ENCODE measurements at places on chromosomes 5 and 9.

GRCh38 chr5:69011910-69012309 is 81.9 kb upstream of the SLC30A5 start:
- no peak for DNase-seq

- no peak for DNase-seq
Observed at GRCh38 chr5:14025569-14026286, 81.2 kb upstream of the DNAH5 start.

DNA sequence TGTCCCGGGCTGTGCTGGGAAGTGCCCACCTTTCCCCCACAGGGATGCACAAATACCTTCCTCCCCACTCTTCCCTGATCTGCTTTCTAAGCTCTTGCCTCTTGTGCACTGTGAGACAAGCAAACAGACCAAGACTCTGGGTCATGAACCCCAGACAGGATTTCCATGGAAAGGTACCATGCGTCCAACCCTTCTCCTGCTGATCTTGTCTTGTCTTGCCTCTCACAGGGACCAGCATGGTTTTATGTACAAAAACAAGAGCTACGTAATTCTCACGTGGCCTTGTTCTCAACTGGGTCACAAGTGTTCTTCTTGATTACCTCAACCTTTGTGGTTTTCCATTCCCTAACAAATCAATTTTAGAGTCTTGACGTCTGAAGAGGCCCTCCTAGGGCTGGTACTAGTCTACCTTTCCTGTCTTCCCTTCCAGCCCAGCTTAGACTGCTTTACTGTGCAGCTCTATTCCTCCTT is 176.5 kb upstream of the MAP3K1 start:
- DNase-seq, result no peak

DNA sequence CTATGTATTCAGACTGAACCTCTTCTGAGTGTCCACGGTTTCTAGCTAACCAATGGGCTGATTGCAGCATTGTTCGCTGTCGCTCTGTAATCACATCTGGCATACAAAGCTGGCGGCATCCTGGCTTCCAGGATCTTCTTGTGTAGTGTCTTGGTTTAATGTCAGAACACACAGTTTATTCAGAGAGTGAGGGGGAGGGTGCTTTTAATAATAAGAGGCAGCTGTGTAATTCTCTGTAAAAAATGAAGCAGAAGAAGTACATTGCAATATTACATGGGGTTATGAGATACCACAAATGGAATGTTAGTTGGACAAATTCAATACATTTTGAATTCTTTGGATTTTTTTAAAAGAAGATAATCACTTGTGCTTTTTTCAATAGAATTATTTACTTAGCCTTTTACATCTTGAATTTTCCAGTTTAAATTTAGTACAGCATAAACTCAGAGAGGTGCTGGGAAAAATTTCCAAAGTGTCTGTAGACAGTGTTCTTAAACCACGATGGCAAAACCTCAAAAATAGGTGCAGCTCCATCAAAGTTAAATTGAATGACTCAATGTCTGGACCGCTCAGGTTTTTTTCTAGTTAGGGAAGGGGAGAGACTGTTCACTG is 206.0 kb downstream of the PCSK1 start:
- no peak for DNase-seq

DNA sequence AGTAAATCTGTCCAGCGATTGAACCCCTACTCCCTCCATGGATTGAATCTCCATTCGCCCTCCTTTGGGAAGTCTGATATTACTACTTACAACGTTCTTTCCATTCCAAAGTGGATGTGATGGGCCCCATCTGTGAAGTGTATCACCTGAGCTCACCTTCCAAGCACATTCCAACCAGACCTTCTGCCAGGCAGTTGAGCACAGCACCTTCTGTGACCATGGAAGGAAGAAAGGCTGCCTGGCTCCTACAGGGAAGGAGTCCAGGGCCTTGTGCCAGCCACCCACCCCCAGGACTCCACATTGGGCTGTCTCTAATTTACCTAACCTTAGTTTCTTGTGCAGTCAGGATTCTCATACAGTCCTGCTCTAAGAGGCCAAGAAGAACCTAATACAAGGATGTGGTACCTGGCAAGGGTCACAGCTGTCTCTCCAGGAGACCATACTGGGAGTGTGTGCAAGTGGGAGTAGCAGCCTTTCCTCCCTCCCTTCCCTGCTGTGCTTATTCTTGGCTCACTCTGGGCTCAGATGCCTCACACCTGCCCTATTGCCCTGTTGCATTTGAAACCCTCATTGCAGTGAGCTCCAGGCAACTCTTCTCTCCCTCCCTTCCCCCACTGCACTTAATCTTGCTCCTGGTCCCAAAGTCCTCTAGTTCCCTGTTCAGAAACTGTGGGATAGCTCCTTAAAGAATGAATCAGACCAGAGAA is 116.1 kb downstream of the NRG2 start:
- peak; percentile 26 for DNase-seq

DNA sequence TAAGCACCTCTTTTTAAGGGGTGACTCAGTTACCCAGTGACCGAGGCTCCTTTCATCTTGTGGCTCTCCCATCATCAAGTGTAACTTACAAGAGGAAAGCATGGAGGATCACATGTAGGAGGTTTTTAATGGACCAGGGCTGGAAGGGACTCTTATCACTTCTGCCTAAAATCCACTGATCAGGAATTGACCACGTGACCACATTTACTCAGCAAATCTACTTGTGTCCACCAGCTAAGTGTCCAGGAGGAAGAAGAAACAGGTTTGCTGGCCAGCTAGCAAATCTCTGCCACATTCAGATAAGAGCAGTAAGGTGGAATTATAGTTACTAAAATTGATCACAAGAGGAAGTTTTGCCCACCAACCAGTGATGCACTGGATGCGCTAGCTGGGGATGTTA is 486.0 kb downstream of the ENC1 start:
- DNase-seq, result no peak

DNA sequence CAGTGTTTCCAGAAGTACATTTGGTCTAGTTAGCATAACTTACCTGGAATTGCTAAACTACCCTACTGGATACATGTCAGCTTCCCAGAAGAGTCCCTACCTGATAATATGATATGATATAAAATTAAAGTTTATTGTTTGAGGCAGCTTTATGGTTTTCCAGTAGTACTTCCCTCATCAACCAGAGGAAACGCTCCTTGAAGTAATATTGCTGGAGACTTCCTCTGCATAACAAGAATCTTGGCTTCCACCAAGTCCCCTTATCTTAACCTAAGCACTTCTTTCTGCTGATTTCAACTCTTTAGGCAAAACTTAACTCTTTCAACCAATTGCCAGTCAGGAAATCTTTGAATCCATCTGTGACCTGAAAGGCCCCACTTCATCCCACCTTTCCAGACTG is 214.3 kb upstream of the PTGER4 start:
- no peak for DNase-seq

DNA sequence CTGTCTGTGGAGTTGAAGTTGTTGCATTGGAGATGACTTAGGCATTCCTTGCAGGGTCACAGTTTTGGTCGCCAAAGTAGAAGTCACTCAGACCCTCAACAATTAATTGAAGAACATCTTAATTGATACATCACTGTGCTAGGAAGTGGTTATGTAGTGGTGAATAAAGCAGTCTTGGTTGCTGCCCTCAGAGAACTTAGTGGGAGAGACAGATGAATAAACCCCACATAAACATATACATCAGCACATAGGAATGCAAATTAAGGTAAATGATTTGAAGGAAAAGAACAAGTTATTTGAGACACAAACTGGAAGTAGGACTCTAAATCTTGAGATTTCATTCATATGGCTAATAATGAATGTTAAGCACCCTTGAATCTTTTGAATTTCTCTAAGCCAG is 25.7 kb downstream of the FAM174A start:
- no peak for DNase-seq

- DNase-seq, result no peak
Observed at GRCh38 chr9:16405421-16405820, 465.0 kb downstream of the BNC2 start.

- no peak for DNase-seq
Observed at GRCh38 chr5:132952829-132953228, 10.6 kb downstream of the AFF4 start.

GRCh38 chr5:109852371-109853155 is 162.8 kb downstream of the MAN2A1 start:
- DNase-seq, result no peak

DNA sequence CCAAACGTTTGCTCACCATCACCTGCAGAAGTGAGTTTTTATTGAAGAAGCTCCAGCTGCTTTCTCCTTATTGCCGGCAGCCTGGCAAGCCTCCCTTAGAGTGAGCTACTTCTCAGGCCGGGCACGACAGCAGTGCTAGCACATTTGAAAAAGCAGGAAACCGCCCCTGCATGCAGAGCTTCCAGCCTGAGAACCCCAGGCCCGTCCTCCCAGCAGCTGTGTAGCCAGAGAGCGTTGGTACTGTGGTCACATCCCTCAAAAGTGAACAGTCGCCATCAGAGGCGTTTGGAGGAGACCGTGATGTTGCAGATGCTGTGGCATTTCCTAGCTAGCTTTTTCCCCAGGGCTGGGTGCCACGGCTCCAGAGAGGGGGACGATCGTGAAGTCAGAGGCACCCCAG is 23.5 kb downstream of the SLC25A25 start:
- DNase-seq, result no peak

GRCh38 chr9:68654075-68654474 is 51.0 kb upstream of the PIP5K1B start:
- DNase-seq, result no peak

- no peak for DNase-seq
Observed at GRCh38 chr5:76401801-76402250, 1.3 kb upstream of the IQGAP2 start.

DNA sequence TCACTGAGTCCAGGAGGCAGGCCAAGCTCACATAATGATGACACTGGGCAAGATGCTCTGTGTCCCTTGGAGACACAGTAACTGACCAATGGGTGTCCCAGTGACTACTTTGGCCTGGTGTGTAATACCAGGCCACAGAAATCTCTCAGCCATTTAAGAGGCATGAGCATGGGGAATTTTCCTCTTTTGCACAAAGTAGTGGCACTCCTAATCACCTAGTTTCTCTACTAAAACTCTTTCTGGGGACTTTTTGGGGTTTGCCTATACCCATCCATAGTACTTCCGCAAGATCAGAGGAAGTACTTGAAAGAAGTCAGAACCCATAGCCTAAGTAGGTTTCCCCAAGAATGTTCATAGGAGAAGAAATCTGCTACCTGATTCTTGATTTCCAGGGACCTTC is 161.9 kb downstream of the ARSB start:
- no peak for DNase-seq

DNA sequence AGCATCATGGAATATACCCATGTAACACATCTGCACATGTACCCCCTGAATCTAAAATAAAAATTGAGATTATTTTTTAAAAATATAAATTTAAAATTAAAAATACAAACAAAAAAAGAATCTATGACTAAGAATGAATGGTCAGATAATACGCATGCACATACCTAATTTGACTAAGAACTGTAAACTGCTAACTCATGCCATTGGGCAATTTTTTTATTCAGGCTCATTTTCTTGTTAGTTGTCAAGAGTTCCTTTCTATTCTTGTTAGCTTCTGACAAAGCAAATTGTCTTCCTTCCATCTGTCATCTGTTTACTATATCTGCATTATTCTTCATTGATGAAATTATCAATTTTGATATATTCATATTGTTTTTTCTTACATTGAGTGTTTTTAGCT is 69.5 kb upstream of the HAND1 start:
- DNase-seq, result no peak

DNA sequence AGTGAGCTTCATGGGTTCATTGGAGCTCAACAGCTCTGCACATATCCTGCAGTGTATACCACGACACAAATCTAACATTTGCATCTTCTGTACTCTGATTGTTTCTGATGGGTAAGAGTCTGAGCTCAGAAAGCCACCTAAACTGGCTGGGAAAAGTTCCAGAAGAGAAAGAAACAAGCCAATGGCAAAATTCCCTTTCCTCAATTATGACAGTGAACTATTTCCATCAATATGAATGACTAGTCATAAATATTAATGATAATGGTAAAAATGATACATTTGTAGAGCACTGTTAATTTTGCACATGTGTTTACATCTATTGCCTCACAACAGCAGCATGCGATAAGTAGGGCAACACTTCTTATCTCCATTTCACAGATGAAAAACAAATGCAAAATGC is 1101.6 kb upstream of the DMAC1 start:
- no peak for DNase-seq
